ENCODE measurements at places on chromosomes 3 and 15. TPM values are rescaled to one million over a fixed set of nuclear protein-coding genes. Genes with fewer than 3 reads are reported as not detected.

Gene HERC2
- 52.4 TPM for total RNA-seq

Gene IP6K2
- 52.9 TPM for total RNA-seq

Gene RLBP1
- not detected for total RNA-seq

Gene SPATA16
- not detected for total RNA-seq

Gene BFSP2
- not detected for total RNA-seq
